ENCODE measurements at places on chromosomes 1 and 21.

DNA sequence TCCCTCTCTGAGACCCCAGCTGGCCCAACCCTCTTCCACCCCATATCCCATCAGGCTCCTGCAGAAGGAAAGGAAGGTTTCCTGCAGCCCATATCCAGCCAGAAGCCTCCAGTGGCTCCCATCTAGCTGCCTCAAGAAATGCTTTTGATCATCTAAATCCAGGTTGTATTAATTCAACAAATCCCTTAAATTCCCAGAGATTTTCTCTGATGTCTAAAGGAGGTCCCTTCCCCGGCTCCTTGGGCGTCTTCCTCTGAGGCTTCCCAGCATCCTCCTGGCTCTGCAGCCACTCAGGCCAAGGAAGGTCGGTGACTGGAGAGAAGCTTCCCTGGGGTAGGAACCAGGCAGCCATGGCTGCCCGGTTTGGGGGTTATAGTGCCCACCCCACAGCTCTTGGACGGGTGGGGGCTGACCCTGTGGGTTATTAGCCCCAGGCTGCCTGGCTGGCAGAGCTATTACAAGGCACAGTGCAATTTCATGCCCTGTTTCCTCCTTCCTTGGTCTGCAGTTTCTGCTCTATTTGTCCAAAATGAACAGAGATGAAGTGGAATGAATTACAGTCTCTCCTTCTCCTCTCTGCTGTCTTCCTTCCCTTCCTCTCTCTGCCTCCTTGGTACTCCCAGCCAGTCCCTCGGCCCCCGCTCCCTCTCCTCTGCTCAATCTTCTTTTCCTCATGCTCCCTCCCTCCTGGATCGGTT, 34.8 kb upstream of the DISP3 start:
- no peak for DNase-seq

- DNase-seq, result no peak
These were observed 456.3 kb downstream of the MATN1 start for GRCh38 chr1:30267046-30267445.

- peak; percentile 96 for DNase-seq
These were observed 90.4 kb downstream of the INTS7 start for GRCh38 chr1:211944733-211945500.

DNA sequence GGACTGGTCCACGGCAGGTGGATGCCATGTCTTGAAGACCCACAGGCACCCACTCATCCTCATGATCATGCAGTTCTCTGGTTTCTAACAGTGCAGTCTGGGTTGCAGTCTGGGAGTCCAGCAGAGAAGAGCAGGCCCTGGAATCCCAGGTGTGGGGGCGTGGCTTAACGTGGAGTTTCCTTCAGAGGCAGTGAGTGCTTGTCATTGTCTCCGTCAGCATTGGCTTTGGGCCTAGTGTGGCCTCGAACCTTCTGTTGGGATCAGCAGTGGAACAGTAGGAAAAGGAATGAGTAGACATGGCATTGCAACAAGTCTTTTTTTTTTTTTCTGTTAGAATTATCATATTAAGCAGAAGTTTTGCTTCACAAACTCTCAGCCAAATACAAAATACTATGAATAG, 12.8 kb downstream of the LGALS8 start:
- peak; percentile 6 for DNase-seq

GRCh38 chr1:47616036-47616435, 178.2 kb downstream of the FOXD2 start:
- no peak for DNase-seq

Measured in foreskin keratinocyte (primary cell).